ENCODE measurements at places on chromosomes 1 and 21.

- no peak for DNase-seq
Measured at GRCh38 chr1:201330541-201330940, 46.9 kb downstream of the TNNT2 start.

- DNase-seq = no peak
Measured at GRCh38 chr1:229365569-229365968, 22.7 kb upstream of the CCSAP start.

DNA sequence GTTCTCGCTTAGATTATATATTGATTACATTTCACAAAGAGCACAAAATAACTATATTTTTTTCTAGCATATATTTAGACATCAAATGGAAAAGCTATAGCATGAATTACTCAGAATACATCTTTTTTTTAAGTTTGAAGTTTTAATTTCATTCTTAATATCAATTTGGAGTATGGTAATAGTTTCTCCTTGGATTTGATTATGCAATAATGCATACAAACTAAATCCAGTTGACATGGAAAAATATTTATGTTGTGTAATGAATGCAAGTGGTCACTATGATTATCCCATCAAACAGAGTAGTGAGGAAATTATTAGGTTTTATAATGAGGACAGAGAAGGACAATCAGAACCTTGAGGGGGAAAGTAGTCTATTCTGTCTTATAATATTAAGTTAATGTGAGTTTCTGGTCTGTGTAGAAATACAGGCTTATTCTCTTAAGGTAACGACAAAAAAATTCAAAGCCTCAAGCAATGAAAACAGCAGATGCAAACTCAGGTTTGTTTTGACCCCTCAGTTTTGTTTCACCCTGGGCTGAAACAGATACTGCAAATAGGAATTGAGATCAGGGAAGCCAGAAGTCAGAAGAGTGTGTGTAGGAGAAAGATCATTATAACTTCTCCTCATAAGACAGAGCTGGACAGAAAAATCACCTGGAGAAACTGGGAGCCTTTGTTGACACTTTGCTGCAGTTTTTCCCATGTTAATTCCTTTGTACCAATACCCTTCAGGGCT, 23.7 kb downstream of the LRRC8B start:
- no peak for DNase-seq

GRCh38 chr1:186050360-186050759, 316.2 kb downstream of the HMCN1 start:
- no peak for DNase-seq

- no peak for DNase-seq
Measured at GRCh38 chr1:185768371-185768770, 34.2 kb downstream of the HMCN1 start.

GRCh38 chr1:153568367-153569099, 2.9 kb upstream of the S100A2 start:
- peak; percentile 91 for DNase-seq

GRCh38 chr1:247373721-247374141, 42.1 kb upstream of the ZNF496 start:
- DNase-seq = no peak

DNA sequence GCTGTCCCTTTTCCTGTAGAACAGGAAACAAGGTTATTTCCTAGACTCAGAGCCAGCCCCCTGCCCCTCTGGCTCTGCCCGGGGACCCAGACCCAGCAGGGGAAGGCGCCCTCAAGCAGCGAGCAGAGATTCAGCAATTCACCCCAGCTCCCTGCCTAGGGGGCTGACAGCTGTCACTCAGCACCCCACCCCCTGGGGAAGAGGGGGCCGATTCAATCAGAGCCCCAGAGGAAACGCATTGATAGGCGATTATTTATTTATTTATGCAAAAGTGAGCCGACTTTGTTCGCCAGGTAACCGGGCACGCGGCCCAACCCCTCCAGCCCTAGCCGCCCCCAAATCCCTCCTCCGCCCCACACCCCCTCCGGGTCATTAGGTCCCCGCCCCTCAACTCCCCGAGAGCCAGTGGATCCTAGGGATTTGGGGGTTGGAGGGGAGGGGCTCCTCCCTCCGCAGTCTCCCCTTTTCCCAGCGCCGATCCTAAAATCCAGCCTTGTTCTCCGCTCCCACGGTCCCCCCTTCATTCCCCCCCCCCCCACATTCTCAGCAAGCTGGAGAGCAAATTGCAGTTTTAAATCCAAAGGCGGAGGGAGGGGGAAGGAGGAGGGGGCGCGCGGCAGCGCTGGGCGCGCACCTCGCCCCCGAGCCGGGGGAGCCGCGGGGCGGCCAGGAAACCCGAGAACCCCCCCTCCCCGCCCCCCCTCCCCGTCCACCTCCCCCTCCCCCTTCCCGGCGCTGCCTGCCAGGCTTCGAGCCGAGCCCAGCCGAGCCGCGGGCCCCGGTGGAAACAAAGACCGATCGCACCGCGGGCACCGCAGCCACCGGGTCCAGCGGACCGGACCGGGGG, 1.3 kb downstream of the AHDC1 start:
- no peak for DNase-seq

GRCh38 chr1:246482805-246483568, 24.1 kb downstream of the SMYD3 start:
- no peak for DNase-seq

DNA sequence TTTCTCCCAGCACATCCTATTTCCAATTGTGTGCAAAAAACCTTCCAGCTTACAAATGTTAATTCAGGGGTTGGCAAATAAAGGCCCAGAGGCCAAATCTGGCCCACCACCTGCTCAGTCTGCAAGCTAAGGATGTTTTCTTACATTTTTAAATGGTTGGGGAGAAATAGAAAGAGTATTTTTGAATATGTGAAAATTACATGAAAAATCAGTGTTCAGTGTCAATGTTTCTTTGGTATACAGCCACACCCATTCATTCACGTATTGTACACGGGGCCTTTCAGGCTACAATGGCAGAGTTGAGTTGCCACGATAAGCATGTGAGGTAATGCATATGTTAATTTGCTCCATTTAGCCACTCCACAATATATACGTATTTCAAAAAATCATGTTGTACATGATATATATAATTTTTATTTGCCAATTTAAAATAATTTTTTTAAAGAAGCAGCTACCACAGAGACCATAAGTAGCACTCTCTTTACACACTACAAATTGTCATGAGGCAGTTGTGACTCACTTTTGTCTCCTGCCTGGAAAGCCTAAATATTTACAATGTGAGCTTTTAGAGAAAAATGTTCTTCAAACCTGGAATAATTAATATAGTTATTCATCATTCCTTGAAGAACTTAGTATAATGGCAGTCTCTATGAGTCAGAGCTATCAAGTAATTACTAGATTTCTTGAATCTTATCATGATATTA, 189.6 kb downstream of the SMYD3 start:
- DNase-seq = peak; percentile 17

- peak; percentile 68 for DNase-seq
Measured at GRCh38 chr1:154418062-154418921, 13.1 kb downstream of the IL6R start.

- DNase-seq = no peak
Measured at GRCh38 chr1:213335084-213335483, 284.0 kb downstream of the RPS6KC1 start.

DNA sequence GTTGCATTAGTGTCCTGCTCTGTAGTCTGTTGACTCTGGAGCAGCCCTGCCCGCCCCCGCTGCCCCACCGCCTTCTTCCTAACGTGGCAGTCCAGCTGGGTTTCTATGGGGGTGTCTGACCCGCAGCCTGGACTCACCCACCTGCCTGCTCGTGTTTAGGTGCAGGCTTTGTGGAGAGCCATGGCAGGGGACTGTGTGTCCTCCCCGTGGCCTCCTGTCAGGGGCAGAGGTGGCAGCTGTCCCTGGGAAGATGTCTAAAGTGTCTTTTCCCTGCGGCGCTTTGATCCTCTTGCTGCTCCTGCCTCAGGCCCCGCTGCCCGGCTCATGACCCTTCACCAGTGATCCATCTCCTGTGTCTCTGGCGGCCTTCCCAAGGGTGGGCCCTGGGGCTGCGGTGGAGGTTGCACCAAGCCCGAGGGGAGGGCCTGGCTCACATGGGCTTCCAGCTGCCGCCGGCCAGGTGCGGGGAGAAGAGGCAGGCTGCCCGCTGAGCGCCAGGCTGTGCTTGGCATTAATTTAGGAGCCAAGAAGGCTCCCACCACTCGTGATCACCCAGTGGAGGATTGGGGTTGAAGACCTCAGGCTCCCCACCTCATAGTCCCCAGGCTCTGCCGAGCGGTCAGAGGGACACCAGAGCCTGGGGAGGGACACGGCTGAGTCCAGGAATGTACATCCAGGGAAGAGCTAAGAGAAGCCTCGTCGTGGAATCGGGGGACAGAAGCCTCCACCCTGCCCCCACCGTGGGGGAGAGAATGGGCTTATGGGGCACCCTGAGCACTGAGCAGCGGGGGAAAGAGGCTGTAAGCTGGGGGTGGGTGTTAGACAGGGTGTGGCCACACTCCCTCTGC, 44.1 kb downstream of the COL18A1 start:
- DNase-seq = no peak

- DNase-seq = no peak
Measured at GRCh38 chr1:204602111-204602579, 83.4 kb downstream of the LRRN2 start.

DNA sequence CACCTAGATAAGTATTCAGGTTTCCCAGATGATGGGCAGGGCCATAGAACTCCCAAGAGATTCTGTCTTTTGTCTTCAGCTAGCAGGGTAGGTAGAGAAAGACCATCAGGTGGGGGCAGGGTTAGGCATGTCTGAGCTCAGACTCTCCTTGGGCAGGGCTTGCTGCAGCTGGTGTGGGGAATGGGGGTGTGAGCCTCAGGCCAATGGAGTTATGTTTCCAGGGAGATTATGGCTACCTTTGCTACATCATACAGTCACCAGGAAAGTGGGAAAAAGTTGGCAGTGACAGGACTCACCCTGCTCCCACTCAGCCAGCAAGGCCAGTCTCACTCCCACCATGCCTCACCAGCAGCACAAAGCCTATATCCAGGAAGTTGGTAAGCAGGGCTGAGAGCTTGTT, 77.8 kb downstream of the DRAM2 start:
- no peak for DNase-seq

GRCh38 chr1:50985094-50985493, 15.0 kb downstream of the CDKN2C start:
- DNase-seq = peak; percentile 32

DNA sequence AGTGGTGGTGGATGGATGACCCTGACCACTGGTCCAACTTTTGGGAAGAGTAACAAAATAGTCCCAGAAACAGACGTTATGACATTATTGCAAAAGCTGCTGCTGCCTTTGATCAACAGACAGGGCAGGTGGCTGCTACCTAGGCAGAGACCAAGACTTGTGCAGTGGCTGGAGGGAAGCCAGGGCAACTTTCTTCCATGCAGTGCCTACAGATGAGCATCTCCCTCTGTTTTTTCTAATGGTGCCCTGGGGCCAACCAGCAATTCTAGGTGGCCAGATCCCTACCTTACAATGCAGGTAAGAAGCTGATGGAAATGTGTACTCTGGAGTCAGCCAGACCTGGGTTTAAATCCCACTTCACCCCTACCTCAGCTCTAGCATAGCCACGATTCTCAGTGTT, 283.1 kb upstream of the POU3F1 start:
- no peak for DNase-seq

DNA sequence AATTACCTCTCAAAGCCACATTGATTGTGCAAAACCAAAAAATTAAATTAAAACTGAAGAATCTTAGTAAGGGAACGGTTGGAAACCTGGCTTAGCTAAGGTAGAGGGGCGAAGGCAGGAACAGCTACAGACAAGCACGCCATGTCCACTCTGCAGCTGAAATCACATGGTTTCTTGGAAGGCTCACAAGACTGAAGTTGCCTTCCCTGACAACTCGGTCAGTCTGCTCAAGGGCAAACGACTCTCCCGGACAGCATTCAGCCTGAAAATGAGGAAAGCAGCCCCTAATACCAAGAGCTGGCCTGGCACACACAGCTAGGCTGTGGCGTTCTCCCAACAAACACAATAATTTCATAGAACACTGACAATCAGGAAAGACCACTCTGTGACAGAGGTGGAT, 22.7 kb upstream of the BECN2 start:
- no peak for DNase-seq

GRCh38 chr1:193769651-193770050, 583.2 kb upstream of the B3GALT2 start:
- DNase-seq = no peak

DNA sequence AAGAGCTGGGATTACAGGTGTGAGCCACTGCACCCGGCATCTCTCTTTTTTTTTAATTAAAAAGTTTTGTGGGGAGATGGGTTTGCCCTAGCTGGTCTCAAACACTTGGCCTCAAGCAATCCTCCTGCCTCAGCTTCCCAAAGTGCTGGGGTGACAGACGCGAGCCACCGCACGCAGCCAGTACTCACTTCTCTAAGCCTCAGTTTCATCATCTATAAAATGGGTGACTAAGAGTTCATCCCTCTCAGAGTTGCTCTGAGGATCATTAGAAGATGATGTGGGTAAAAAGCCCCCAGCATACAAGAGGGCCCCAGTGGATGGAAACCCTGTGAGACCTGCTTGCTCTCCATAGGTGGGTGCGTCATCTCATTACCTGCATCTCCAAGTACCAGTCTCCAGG, 2.5 kb upstream of the CATSPER4 start:
- no peak for DNase-seq

DNA sequence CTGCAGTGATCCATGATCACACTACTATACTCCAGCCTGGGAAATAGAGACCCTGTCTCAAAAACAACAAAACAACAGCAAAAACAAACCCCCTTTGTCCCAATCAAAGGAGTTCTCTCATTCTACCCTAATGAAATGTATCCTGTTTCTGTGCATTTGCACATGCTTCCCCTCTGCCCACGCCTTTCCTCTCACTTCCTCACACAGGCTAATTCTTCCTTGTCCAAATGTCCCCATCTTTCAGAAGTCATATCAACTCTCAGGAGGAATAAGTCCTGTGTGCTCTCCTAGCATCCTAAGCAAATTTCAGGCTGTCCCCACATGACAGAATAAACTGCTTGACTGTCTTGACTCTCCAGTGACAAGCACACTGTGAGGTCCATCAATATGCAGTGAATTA, 8.1 kb upstream of the ATP1B1 start:
- DNase-seq = no peak

- DNase-seq = no peak
Measured at GRCh38 chr1:157272729-157273524, 134.7 kb upstream of the ETV3 start.

DNA sequence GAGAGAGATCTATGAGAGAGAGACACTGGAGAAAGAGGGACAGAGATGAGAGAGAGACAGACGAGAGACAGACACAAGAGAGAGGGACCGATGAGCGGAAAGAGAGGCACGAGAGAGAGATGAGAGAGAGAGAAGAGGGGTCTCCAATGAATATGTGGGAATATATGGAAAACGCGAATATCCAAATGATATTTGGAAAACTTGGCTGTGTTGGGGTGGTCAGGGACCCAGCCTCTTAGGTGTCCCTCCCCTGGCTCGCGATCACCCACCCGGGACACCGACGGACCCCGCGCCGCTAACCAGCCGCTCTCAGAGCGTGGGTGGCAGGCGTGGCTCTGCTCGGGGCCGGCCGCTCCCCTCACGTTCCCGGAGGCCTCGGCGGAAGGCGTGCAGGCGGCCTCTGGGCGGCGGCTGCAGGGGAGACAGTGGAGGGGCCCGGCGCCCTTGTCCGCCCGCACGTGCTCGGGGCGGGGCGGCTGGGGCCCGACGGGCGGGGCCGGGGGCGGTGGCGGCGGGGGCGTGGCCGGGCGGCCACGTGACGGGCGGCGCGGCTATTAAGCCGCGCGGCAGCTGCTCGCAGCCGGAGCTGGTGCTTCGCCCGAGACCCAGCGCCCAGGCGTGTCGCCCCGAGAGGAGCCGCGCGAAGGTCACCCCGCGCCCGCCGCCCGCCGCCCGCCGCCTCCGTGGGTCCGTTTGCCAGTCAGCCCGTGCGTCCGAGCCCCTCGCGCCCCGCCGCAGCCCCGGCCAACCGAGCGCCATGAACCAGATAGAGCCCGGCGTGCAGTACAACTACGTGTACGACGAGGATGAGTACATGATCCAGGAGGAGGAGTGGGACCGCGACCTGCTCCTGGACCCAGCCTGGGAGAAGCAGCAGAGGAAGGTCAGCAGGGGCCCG, at the start of gene ACTN2:
Gene ACTN2 (plus strand): TSS at position 583 of the 898 bp plus-strand sequence. CDS start 175 bp downstream, at position 758.
- DNase-seq = peak; percentile 84
